Motor neuron (in vitro differentiated cells): ENCODE measurements at places on chromosomes 3 and 15. TPM values are rescaled to one million over a fixed set of nuclear protein-coding genes. Genes with fewer than 3 reads are reported as not detected.

Gene MORC1
- total RNA-seq: 0.11 and 0.35 TPM in 2 replicates

Gene TRA2B
- total RNA-seq: 143 and 146 TPM in 2 replicates

Gene FGD5
- total RNA-seq: 0.83 and 1.7 TPM in 2 replicates

Gene CCDC39
- total RNA-seq: 0.45 TPM in 1 of 2 replicates, not detected in the other

Gene GABRR3
- 0.09 and 0.10 TPM in 2 replicates for total RNA-seq
